ENCODE measurements at places on chromosomes 3 and 15. TPM values are rescaled to one million over a fixed set of nuclear protein-coding genes. Genes with fewer than 3 reads are reported as not detected.

The OR5H2 gene
- total RNA-seq = not detected

The CCR4 gene
- total RNA-seq = 0.21 TPM

- no peak for DNase-seq
Observed at GRCh38 chr3:172268868-172269267, 179.4 kb downstream of the GHSR start.

GRCh38 chr3:8954938-8955763 lies 8.1 kb downstream of the RAD18 start:
- no peak for DNase-seq

DNA sequence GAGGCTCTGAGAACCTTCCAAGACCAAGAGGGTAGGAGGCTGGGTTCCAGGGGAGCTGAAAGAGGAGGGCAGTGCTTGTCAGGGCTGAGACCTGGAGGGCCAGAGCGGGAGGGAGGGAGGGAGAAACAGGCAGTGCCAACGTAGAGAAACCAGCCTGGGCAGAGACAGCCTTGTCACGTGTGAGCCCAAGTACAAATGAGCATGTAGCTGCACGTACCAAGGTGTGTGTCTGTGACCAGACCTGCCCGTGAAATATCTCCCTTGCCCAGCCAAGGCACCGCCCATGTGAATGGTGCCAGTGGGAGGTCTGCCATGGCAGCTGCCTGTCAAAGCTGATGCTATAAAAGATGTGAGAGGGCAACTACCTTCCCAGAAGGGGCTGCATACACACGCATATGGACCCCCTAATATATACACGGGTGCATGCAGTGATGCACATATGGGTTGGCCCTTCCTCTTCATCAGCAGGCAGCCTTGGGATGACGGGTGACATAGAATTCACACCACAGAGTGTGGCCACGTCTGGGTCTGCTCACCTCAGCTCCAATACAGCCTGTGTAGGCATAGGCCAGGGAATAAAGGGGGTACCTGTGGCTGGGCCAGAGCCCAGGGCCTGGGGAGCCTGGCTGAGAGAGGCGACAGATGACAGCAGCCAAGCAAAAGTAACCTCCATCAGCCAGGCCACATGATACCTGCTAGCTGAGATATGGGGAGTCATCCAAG lies 7.8 kb upstream of the CTDSPL start:
- DNase-seq = no peak

Data from pulmonary artery endothelial cell (primary cell).